ENCODE measurements at places on chromosomes 7 and 10. TPM values are rescaled to one million over a fixed set of nuclear protein-coding genes. Genes with fewer than 3 reads are reported as not detected.

The SP4 gene
- 16.4 TPM for polyA plus RNA-seq

The C10orf71 gene
- not detected for polyA plus RNA-seq

The COL13A1 gene
- polyA plus RNA-seq: not detected

The GPNMB gene
- 0.66 TPM for polyA plus RNA-seq

The GFRA1 gene
- polyA plus RNA-seq: not detected

The TSPAN13 gene
- polyA plus RNA-seq: 0.41 TPM

The PSMC2 gene
- polyA plus RNA-seq: 186 TPM

The BCL7B gene
- 86.6 TPM for polyA plus RNA-seq

The DIP2C gene
- 0.47 TPM for polyA plus RNA-seq

The AKR1C2 gene
- polyA plus RNA-seq: not detected

DNA sequence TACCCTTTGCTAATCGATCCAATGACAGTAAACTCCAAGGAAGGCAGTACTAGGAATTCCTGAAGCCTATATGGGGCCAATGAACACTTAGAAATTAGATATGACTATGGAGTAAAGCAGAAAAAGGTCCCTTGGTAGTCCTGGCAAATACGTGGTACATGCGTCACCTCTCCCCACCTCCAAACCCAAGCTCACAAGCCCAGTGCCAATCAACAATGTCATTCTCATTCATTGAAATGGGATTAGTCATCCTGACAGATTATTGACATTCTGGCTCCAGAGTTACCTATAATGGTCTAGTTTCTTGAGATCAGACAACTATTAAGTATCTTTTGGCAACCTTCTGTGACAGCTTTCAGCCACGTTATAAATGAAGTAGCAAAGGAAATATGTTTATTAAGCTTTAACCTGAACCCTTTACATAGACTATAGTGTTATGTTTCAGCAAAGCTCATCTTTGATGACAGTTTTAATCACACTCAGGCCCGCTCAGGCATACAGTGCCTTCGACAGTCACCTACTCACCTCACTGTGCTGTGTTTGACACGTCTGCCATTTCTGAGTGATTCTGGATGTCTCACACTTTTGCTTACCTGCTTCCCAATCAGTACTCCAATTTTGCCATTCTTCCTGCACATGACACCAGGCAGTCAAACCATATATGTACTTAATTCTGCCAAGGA is 69.6 kb upstream of the ADO start:
- H3K27ac ChIP-seq: no peak overlapping the region
- no peaks in the 10 kb centered on the region for H3K36me3 ChIP-seq
- H3K27me3 ChIP-seq: peaks cover 2% of the 10 kb centered on the region
- no peak overlapping the region for H3K4me3 ChIP-seq

GRCh38 chr10:31620226-31621151 is 301.5 kb downstream of the ZEB1 start:
- no peaks in the 10 kb centered on the region for H3K36me3 ChIP-seq
- H3K4me3 ChIP-seq: no peak overlapping the region
- no peaks in the 10 kb centered on the region for H3K4me1 ChIP-seq

GRCh38 chr10:34748767-34749166 is 66.3 kb downstream of the PARD3 start:
- H3K27ac ChIP-seq: no peak overlapping the region
- H3K4me3 ChIP-seq: no peak overlapping the region
- no peaks in the 10 kb centered on the region for H3K4me1 ChIP-seq
- DNase-seq: no peak

DNA sequence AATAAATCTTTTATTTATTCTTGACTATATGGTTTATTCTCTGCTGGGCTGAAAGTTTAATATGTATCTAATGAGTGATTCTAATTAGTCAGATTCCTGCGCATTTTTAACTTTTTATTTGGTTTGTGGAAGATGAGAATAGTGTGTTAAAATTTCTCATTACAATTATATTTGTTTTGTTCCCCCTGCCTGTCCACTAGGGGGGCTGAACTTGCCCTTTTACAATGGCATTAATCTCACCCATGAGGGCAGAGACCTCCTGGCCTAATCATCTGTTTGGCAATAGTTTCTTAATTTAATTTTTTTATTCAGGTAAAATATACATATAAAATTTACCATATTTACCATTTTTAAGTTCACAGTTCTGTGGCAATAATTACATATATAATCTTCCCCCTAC is 278.5 kb upstream of the NPY start:
- H3K27me3 ChIP-seq: no peaks in the 10 kb centered on the region
- H3K27ac ChIP-seq: no peak overlapping the region
- H3K36me3 ChIP-seq: no peaks in the 10 kb centered on the region
- H3K4me1 ChIP-seq: no peaks in the 10 kb centered on the region
- DNase-seq: no peak

GRCh38 chr10:64215088-64215487 is 693.9 kb downstream of the REEP3 start:
- DNase-seq: no peak
- no peak overlapping the region for H3K4me3 ChIP-seq
- H3K27me3 ChIP-seq: no peaks in the 10 kb centered on the region

- no peak for DNase-seq
- no peaks in the 10 kb centered on the region for H3K27me3 ChIP-seq
- no peak overlapping the region for H3K27ac ChIP-seq
- no peak overlapping the region for H3K4me3 ChIP-seq
These were observed 1.4 kb upstream of the CDCA7L start for GRCh38 chr7:21947056-21947455.

GRCh38 chr7:79741684-79742083 is 288.2 kb upstream of the MAGI2 start:
- DNase-seq: no peak
- no peak overlapping the region for H3K27ac ChIP-seq
- no peaks in the 10 kb centered on the region for H3K4me1 ChIP-seq
- H3K4me3 ChIP-seq: no peak overlapping the region
- H3K36me3 ChIP-seq: no peaks in the 10 kb centered on the region
- no peaks in the 10 kb centered on the region for H3K27me3 ChIP-seq

- peaks cover 42% of the 10 kb centered on the region for H3K27me3 ChIP-seq
- no peak overlapping the region for H3K4me3 ChIP-seq
- peaks cover 36% of the 10 kb centered on the region for H3K4me1 ChIP-seq
- H3K36me3 ChIP-seq: no peaks in the 10 kb centered on the region
- no peak for DNase-seq
These were observed 2.0 kb downstream of the NRP1 start for GRCh38 chr10:33332183-33333065.

- no peaks in the 10 kb centered on the region for H3K36me3 ChIP-seq
- DNase-seq: no peak
- no peak overlapping the region for H3K4me3 ChIP-seq
- H3K27me3 ChIP-seq: no peaks in the 10 kb centered on the region
These were observed 37.6 kb upstream of the COL1A2 start for GRCh38 chr7:94357076-94357475.

DNA sequence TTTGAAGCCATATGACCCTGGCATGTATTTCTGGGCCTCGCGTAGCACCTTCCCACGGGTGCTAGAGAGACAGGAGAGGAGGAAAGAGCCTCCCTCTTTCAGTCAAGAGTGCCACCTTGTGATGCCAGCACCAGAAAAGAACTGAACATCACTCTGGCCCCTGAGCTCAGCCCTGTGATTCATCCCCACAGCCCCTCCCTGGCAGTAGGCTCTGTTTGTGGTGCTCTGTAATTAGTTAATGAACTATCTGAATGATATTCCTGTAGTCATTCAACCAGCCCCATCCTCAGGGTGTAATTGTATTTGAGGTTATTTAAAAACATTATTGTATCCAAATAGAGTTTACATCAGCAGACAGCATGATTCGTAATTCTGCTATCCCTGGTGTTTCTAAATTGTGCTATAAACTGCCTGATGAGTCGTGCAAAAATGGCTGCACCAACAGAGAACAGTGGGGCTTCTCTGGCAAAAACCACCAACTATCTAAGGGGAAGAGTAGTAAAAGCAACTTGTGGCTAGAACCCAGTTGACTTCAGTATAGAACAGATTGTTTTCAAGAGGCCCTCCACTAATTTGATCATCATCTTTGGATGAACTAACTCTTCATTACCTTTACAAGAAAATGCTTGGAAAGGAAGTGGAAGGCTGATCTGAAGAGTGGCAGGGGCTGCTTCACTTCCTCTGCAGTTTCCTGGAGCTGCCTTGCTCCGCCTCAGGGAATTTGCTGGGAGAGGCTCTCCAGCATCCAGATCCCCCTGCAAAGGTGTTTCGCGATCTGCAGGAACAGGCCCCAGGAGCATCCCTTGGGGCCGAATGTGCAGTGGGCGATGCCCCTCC is 23.7 kb upstream of the TIAL1 start:
- no peak overlapping the region for H3K4me3 ChIP-seq
- no peaks in the 10 kb centered on the region for H3K27me3 ChIP-seq
- no peak for DNase-seq
- no peaks in the 10 kb centered on the region for H3K36me3 ChIP-seq
- H3K27ac ChIP-seq: no peak overlapping the region

DNA sequence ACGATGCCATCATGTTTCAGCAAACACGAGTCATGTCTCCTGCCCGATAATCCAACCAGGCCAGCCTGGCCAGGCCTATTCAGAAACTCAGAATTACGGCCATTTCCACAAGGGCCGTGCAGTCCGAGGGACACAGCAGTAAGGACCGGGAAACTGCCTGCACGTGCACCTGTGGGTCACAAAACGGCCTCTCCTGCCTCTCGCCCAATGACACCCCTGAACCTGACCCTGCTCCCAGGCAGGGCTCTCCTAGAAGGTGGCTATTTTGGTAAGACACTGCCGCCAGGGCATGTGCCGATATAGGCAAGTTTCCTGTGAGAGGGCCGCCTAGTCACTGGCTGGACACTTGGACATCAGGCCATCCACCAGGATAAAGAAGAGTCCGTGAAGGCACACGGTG is 196.7 kb downstream of the TCERG1L start:
- no peaks in the 10 kb centered on the region for H3K4me1 ChIP-seq
- H3K27me3 ChIP-seq: no peaks in the 10 kb centered on the region
- H3K4me3 ChIP-seq: no peak overlapping the region
- no peak overlapping the region for H3K27ac ChIP-seq

- no peaks in the 10 kb centered on the region for H3K36me3 ChIP-seq
- H3K4me1 ChIP-seq: no peaks in the 10 kb centered on the region
- H3K4me3 ChIP-seq: no peak overlapping the region
- H3K27me3 ChIP-seq: no peaks in the 10 kb centered on the region
These were observed 6.2 kb upstream of the TPST1 start for GRCh38 chr7:66198956-66199355.

DNA sequence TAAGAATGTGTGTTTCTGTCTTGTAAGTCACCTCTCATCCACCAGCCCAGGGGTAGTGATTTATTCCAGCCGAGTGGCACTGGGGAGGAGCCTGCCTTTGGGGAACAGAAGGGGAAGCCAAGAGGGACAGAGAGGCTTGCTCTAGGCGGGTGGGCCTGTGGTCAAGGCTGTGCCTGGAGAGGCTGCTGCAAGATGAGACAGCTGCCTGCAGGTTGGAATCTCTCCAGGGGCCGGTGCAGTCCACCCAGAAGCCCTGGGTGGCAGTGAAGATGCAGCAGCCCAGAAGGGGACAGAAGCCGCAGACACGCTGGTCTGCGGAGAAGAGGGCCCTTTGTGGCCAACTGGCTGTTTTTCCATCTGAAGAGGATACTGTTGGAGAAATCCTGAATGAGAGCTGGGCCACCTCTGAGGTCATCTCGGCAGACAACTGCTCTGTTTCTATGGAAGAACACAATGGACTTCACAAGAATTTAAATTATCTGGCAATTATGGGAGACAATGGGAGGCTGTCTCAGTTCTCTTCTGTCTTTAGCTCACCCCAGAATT is 175.7 kb downstream of the GFRA1 start:
- no peaks in the 10 kb centered on the region for H3K27me3 ChIP-seq
- DNase-seq: no peak
- no peak overlapping the region for H3K27ac ChIP-seq
- no peaks in the 10 kb centered on the region for H3K36me3 ChIP-seq
- no peak overlapping the region for H3K4me3 ChIP-seq

GRCh38 chr10:6583447-6583846 is 3.4 kb upstream of the PRKCQ start:
- H3K4me1 ChIP-seq: peaks cover 63% of the 10 kb centered on the region
- peak overlapping the region; percentile 99 for H3K4me3 ChIP-seq
- H3K36me3 ChIP-seq: peaks cover 18% of the 10 kb centered on the region

DNA sequence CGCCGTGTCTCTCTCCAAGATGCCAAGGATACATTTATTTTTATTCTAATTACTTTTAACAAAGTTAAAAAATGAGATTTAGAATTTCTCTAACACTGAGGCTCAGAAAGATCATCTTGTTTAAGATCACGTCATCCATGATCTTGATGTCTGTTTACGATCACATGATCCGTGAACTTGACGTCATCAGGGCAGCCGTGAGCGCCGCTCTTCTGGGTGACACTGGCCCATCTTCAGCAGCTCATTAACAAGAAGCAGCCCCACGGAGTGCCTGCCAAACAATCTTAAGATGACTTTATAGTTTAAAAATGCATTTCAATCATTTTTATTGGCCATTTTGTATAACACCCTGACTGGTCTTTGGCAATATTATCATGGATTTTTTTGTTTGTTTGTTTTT is 291.1 kb upstream of the PRKCQ start:
- H3K4me1 ChIP-seq: no peaks in the 10 kb centered on the region
- H3K36me3 ChIP-seq: no peaks in the 10 kb centered on the region
- no peak overlapping the region for H3K27ac ChIP-seq
- peaks cover 10% of the 10 kb centered on the region for H3K27me3 ChIP-seq

DNA sequence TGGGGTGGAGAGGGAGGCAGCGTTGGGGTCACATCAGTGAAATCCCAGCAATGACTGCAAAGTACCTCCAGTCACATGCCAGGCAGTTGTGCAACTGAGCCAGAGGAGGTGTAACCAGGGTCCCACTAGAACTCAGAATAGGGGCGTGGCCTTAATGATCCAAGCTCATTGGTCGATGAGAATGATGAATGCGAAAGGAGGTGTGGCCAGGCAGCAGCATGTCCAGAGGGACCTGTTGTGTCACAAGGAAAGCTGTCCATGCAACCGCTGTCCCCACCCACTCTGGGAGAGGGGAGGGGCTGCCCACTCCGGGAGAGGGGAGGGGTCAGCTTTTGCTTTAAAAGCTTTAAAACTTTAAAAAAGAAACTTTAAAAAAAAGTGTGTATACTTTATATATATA is 25.3 kb upstream of the MTPAP start:
- H3K4me1 ChIP-seq: peaks cover 12% of the 10 kb centered on the region
- no peak for DNase-seq
- H3K27me3 ChIP-seq: no peaks in the 10 kb centered on the region
- H3K36me3 ChIP-seq: no peaks in the 10 kb centered on the region
- H3K27ac ChIP-seq: no peak overlapping the region

DNA sequence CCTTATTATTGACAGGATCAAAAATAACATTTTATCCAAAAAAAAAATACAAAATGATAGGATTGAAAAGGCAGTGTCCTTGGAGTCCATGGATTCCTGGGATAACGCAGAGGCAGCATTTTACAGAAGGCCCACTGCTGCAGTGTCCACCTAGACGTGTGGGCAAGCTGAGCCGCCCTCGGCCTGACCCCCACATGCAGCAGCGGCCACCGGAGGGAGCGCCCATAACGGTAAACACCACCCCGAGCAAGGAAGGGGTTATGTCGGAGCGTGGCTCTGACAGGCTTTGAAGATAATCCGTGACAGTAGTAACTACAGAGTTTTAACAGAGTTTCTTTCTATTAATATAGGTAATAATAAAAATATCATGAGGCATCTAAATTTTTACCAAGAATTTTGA is 45.3 kb upstream of the PITRM1 start:
- H3K4me1 ChIP-seq: no peaks in the 10 kb centered on the region
- H3K36me3 ChIP-seq: no peaks in the 10 kb centered on the region
- H3K27ac ChIP-seq: no peak overlapping the region

Data from CD4-positive, CD25-positive, alpha-beta regulatory T cell (primary cell).